ENCODE measurements at places on chromosomes 4 and X. TPM values are rescaled to one million over a fixed set of nuclear protein-coding genes. Genes with fewer than 3 reads are reported as not detected.

GRCh38 chr4:22442956-22443355, 72.9 kb downstream of the ADGRA3 start:
- no peak overlapping the region for H3K27ac ChIP-seq
- H3K27me3 ChIP-seq = no peaks in the 10 kb centered on the region
- no peak overlapping the region for H3K4me3 ChIP-seq
- H3K36me3 ChIP-seq = peaks cover 3% of the 10 kb centered on the region

- H3K27me3 ChIP-seq = no peaks in the 10 kb centered on the region
- no peak for DNase-seq
Measured at GRCh38 chrX:148741441-148741840, 241.0 kb downstream of the AFF2 start.

- DNase-seq = no peak
- no peaks in the 10 kb centered on the region for H3K4me1 ChIP-seq
- no peak overlapping the region for H3K4me3 ChIP-seq
- no peaks in the 10 kb centered on the region for H3K36me3 ChIP-seq
Measured at GRCh38 chr4:177235026-177235425, 74.6 kb upstream of the NEIL3 start.

DNA sequence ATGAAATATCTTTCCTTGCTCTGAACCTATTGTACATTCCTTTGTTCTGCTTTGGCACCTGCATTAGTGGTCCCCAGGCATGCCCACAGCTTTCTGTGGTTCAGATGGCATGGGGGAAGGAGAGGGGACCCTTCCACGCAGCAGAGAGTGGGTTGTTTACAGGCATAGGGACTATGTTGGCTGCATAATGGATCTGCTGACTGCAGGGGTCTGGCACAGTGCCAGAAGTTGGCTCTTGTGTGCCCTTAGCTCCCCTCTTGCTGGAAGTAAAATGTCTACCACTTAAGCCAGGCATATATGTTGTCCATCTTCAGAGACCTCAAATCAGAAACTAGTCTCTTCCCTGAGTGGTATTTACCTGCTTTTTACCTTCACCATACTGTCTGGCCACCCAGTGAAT, 651.9 kb upstream of the PCDH7 start:
- no peak overlapping the region for H3K4me3 ChIP-seq
- no peaks in the 10 kb centered on the region for H3K36me3 ChIP-seq
- no peaks in the 10 kb centered on the region for H3K27me3 ChIP-seq
- no peak overlapping the region for H3K27ac ChIP-seq
- H3K4me1 ChIP-seq = no peaks in the 10 kb centered on the region

DNA sequence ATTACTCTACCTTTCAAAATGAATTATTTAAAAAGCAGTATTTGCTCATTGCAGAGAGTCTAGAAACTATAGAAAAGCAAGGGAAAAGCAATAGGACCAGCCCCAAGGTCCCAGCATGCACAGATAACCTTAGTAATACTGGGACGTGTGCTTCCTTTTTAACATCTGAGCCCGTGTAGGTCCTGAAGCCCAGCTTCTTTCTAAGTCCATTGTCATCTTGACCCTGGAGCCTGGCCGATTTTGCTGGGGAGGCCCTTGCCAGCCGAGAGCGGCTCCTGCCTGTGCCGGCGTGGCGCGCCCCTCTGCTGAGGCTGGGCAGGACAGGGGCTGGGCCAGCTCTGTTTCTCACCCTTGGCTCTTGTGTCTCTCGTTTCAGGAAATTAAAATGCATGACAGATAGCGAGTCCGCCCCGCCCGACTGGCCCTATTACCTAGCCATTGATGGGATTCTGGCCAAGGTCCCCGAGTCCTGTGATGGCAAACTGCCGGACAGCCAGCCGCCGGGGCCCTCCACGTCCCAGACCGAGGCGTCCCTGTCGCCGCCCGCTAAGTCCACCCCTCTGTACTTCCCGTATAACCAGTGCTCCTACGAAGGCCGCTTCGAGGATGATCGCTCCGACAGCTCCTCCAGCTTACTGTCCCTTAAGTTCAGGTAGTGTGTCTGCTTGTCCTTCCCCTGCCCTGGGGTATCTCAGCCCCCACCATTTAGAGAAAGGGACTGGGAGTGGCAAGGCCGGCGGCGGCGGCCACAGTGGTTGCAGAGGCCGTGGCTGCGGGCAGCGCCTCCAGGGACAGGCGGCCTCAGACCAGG, 4.1 kb downstream of the MSANTD1 start:
- H3K4me3 ChIP-seq = no peak overlapping the region
- peaks cover 35% of the 10 kb centered on the region for H3K4me1 ChIP-seq
- H3K27ac ChIP-seq = no peak overlapping the region
- H3K36me3 ChIP-seq = peaks cover 81% of the 10 kb centered on the region
- no peaks in the 10 kb centered on the region for H3K27me3 ChIP-seq
- DNase-seq = no peak

DNA sequence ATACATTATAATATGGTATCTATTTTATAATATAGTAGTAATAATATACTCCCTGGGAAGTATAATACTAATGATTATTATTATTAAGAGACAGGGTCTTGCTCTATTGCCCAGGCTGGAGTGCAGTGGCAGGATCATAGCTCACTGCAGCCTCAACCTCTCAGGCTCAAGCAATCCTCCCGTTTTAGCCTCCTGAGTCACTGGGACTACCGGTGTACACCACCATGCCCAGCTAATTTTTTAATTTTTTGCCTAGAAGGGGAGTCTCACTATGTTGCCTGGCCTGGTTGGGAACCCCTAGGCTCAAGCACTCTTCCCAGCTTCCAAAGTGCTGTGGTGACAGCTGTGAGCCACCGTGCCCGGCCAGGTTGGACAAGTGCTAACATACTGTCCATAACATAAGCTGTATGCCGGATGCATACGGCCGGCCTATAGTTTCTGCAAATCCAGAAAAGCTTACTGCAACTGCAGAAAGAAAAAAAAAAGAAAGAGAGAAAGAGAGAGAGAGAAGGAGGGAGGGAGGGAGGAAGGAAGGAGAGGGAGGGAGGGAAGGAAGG, 94.2 kb upstream of the PPP2R3B start:
- no peaks in the 10 kb centered on the region for H3K36me3 ChIP-seq
- no peak overlapping the region for H3K27ac ChIP-seq
- DNase-seq = no peak
- no peaks in the 10 kb centered on the region for H3K4me1 ChIP-seq

- H3K4me3 ChIP-seq = no peak overlapping the region
- H3K36me3 ChIP-seq = no peaks in the 10 kb centered on the region
- no peaks in the 10 kb centered on the region for H3K4me1 ChIP-seq
- no peak overlapping the region for H3K27ac ChIP-seq
Measured at GRCh38 chr4:37132351-37132974, 112.1 kb upstream of the NWD2 start.

GRCh38 chr4:139492429-139492828, 38.5 kb downstream of the RAB33B start:
- no peak overlapping the region for H3K4me3 ChIP-seq
- no peak for DNase-seq
- H3K36me3 ChIP-seq = no peaks in the 10 kb centered on the region
- no peaks in the 10 kb centered on the region for H3K27me3 ChIP-seq

DNA sequence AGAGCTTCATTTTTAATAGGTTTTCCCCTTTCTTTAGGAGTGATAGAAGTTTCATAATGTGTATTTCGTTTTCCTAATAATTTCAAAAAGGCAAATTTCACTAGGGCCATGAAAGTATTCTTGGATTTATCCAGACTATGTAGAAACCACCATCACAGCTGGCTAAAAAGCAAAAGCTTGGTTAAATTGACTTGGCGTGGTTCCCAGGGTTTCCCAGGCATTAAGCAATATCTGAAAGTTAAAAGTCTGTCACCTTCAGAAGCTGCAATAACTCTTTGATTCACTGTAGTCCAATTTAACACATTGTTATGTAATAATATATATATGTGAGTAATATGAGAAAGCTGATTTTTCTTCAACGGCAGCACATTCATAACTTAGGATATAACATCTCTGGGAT, 38.3 kb downstream of the NDNF start:
- no peaks in the 10 kb centered on the region for H3K4me1 ChIP-seq
- DNase-seq = no peak
- H3K27ac ChIP-seq = no peak overlapping the region
- no peaks in the 10 kb centered on the region for H3K27me3 ChIP-seq
- no peak overlapping the region for H3K4me3 ChIP-seq
- H3K36me3 ChIP-seq = no peaks in the 10 kb centered on the region

DNA sequence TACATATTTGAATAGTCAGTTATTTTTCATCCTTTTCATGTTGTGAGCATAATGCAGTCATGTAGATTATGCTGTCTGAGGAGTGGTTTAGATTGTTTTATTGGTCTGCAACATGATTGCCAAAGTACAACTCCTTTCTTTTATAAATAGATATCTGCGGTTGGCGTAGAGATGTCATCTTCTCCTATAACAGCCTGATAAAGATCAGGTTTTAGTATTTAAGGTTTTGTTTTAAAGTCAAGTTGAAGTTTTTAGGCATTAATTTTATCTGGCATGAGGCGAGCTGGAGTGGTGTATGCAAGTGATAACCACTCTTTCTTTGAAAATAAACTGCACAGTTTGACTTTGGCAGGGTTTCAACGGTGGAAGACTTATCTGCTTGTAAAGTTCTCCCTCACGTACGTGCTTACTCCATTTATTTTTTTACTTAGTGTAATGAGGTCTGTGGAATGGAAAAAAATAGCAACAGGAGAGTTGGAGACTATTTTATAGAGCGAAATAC, 126.3 kb downstream of the FBXO8 start:
- H3K27me3 ChIP-seq = no peaks in the 10 kb centered on the region
- no peak for DNase-seq
- no peak overlapping the region for H3K4me3 ChIP-seq
- no peaks in the 10 kb centered on the region for H3K4me1 ChIP-seq

DNA sequence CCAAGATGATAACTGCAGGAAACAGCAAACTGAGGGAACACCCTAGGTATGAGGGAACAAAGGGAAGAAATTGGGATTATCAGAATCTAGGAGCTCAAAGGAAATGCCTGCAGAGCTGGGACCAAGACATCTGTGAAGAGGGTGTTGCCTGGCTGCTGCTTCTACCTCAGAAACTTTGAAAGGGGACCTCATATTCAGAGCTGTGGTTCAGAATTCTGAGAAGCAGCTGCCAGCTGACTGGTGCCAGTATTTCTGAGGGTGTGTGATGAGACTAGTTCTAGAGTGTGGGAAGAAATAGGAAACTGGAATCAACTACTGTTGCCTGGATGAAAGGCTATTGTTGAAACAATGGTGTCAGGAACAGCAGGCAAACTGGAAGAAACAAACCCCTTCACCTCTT, 8.5 kb downstream of the FAAH2 start:
- DNase-seq = no peak
- H3K36me3 ChIP-seq = no peaks in the 10 kb centered on the region
- H3K4me1 ChIP-seq = no peaks in the 10 kb centered on the region
- H3K27ac ChIP-seq = no peak overlapping the region
- no peak overlapping the region for H3K4me3 ChIP-seq

GRCh38 chrX:24343719-24344118, 16.7 kb upstream of the SUPT20HL1 start:
- no peak for DNase-seq
- H3K27ac ChIP-seq = no peak overlapping the region
- H3K27me3 ChIP-seq = peaks cover 23% of the 10 kb centered on the region
- H3K4me3 ChIP-seq = no peak overlapping the region

DNA sequence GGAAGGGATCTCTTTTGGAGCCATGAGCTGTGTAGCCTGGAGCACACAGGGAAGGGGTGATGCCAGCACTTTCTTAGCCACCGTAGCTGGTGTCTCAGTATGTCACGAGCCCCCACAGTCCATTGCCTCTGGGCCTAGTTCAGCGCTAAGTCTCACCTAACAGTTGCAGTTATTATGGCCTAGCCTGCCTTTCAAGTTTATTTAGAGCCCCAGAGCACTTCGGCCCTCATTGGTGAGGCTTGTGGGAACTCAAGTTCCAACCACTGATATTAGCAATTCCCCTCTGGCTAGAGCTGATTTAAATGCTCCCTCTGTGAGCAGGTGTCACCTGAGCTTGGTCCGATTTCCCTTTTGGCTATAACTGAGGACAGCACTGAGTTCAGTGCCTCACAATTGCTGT, 388.4 kb upstream of the MAOA start:
- H3K36me3 ChIP-seq = no peaks in the 10 kb centered on the region
- H3K4me3 ChIP-seq = no peak overlapping the region
- H3K27ac ChIP-seq = no peak overlapping the region
- H3K4me1 ChIP-seq = no peaks in the 10 kb centered on the region

DNA sequence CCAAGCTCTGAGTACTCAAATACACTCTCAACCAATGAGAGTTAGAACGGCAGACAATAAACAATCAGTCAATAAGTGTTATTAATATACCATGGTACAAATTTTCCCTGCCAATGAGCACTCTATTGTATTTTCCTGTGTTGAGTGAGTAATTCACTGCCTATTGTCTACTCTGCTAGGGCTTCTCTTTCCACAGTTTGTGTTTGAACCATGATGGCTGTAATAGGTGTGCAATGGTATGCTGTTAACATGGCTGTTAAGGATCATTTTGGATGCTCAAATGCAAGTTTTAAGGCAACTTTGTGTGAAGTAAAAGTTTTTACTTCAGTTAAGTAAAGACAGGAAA, 41.2 kb downstream of the RPS6KA3 start:
- H3K4me1 ChIP-seq = no peaks in the 10 kb centered on the region
- H3K27me3 ChIP-seq = peaks cover 11% of the 10 kb centered on the region
- DNase-seq = no peak

DNA sequence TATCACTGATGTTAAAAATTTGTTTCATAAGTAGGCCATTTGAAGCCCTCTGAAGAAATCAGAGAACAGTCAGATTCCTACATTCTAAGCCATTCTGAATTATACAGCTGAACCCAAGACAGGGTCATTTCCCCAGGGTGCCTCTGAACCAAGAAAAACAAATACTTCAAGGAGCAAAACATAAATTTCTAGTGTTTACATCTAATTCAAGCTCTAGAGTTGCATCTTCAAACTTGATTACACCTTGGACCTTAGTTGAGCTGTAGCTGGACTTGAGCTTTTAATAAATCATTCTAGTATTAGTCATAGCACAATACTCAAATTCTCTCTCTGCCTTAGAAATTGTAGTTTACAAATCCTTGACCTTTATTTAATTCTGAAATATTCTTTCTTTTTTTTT, 87.6 kb upstream of the IL15 start:
- no peaks in the 10 kb centered on the region for H3K36me3 ChIP-seq
- H3K4me3 ChIP-seq = no peak overlapping the region
- H3K27me3 ChIP-seq = no peaks in the 10 kb centered on the region
- no peaks in the 10 kb centered on the region for H3K4me1 ChIP-seq

- no peak for DNase-seq
- H3K4me1 ChIP-seq = peaks cover 5% of the 10 kb centered on the region
- H3K4me3 ChIP-seq = no peak overlapping the region
- no peak overlapping the region for H3K27ac ChIP-seq
- H3K36me3 ChIP-seq = peaks cover 48% of the 10 kb centered on the region
- H3K27me3 ChIP-seq = no peaks in the 10 kb centered on the region
Measured at GRCh38 chr4:7061815-7062214, 6.0 kb downstream of the GRPEL1 start.

The SMIM10 gene
- 4.2 TPM for total RNA-seq

The ITIH6 gene
- total RNA-seq = 0.10 TPM

The ATP8A1 gene
- total RNA-seq = 39.0 TPM

The OPN1MW2 gene
- total RNA-seq = not detected

The TMEM185A gene
- total RNA-seq = 31.7 TPM

The AREG gene
- 0.22 TPM for total RNA-seq

The STBD1 gene
- total RNA-seq = 0.94 TPM

The CPZ gene
- total RNA-seq = 82.0 TPM

The CORIN gene
- 1.7 TPM for total RNA-seq

The CENPVL1 gene
- 0.83 TPM for total RNA-seq

The TAF1 gene
- total RNA-seq = 53.6 TPM

Data from spinal cord (tissue), 10 donors.